ENCODE measurements at places on chromosomes 3 and 15.

DNA sequence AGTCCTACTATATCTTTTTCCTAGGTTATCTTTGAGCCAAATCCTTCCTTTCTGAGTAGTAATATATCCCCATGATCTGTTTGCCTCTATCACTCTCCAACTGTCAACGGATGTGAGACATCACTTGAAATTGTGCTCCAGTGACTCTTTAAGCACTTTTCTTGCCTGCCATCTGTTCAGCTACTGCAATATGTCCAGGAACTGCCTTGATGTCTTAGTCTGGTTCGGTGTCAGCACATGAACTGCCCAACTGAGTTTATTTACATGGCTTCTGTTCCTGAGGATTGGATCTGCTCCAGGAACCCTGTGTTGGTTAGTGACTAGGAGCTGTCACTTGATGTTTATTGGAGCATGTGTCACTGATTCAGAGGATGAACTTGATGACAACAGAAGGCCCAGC lies 116.5 kb downstream of the SLC9A9 start:
- no peak for DNase-seq

DNA sequence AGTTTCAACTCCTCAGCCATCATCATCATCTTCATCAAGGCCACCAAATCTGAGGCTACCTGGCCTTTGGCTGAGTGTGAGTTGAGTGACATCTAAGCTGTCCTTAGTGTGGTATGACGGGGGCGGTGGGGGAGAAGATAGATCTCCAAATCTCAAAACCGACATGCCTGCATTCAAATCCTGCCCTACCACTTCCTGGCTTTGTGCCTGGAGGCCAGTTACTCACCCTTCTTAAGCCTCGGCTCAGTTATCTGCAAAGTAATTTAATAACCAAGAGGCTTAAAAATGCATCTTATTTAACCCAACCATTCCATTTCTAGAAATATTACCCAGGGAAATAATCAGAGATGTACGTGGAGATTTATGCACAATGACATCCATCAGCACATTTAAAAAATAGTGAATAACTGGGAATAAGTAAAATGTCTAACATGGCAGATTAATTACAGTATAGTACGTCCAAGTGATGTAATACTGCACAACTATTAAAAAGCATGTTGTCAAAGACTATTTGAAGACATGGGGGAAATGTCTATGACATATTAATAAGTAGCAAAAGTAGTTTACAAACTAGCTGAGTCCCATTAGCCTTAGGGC lies 167.4 kb downstream of the NTRK3 start:
- DNase-seq: no peak

DNA sequence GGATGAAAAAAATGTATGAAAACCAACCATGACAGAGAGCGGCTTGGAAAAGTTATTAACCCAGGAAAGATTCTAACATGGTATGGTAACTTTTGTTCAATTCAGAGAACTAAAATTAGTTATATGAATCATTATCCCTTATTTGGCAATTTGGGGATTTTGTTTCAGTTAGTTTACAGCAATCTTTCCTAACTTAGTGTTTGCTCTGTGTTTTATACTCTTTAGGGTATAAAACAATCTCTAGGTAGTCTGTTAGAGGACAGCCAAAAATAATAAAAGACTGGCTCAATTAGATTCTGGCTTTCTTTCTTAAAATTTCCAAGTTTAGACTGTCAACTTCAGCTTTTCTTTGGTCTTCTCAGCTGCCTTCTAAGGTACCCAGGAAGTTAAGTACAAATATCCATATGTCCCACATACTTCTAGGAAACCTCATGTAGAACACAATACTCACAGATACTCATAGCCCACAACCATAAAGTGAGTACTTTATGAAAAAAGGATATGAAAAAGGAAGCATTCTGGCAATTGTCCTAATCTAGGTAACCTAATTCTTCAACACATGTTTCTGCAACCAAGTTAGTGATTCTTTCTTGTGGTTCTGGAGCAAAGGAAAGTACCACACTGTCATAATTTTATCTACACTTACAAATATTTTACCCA lies 849.3 kb downstream of the ROBO1 start:
- DNase-seq: no peak

DNA sequence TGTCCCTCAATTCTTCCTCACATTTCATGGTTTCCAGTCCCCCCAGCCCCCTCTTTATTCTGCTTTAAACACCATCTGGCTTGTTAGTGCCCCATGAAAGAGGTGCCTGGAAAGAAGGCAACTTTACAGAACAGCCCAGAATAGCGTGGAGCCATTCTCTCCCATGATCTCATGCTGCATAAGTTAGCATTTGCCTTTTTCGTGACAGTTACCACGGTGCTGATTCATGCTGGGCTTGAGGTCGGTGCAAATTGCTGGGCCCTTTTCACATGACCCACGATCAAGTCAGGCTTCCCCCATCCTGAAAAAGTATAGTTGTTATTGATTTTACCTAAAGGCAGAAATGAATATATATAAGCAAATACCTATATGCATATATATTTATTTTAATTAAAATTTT lies 29.6 kb downstream of the SQOR start:
- DNase-seq: no peak

- no peak for DNase-seq
Observed at GRCh38 chr15:97517737-97518136, 442.8 kb upstream of the ARRDC4 start.

DNA sequence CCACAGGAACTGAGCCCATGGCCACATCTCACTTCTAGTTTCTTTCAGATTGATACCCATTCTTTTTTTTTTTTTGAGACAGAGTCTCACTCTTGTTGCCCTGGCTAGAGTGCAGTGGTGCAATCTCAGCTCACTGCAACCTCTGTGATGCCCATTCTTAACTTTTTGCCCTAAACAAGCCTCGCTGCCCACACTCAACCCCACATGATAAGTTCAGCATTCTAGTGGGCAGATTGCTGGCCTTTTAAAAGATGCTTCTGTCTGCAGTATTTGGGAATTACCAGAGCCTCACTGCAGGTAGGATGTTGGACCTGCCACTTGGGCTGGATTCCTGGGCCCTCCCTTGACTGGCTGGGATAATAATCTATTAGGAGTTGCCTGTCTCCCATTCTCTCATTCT lies 51.0 kb downstream of the TRANK1 start:
- DNase-seq: no peak

DNA sequence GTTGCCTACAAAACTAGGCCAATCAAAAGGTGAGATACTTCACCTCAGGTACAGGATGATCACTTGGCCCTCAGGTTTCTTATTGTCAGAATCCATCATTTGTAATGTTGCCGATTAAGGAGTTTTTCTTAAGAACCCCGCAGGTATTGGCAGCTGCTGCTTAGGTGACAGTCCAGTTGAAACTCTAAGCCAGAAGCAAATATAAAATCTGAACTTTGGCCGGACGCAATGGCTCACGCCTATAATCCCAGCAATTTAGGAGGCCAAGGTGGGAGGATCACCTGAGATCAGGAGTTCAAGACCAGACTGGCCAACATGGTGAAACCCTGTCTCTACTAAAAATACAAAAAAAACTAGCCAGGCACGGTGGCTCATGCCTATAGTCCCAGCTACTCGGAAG lies 43.1 kb upstream of the SNTN start:
- DNase-seq: no peak
